ENCODE measurements at places on chromosomes 2 and 18.

DNA sequence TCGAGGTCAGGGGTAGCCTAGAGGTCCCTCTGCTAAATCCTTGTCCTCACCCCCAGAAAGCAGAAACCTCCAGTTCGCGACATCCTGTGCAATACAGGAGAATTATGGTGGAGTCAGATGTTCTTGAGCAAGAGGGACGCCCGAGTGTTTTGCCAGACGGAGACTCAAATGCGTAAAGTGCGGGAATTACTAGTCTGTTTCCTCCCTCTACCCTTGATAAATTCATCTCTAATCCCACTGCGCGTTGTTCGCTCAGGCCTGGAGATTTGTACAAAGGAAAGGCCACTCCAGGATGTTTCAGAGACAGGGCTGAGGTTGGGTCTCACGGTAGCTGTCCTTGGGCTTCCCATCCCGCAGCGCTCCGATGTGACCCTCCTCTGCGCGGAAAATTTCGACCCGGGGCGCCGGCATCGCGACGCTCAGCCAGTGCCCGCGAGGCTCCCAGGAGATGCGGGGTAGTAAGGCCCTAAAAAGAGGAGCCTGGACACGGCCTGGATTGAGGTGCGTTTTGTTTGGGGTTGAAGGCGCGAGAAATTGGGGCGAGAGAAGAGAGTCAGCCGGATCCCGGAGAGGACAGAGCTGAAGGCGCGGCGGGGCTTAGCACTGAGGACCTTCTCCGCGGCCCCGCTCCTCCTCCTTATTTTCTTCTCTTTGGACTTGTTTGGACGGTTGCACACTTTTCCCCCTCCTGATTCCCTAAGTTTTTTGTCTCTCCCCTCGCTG, 2.6 kb upstream of the NEUROD1 start:
- DNase-seq, result no peak

DNA sequence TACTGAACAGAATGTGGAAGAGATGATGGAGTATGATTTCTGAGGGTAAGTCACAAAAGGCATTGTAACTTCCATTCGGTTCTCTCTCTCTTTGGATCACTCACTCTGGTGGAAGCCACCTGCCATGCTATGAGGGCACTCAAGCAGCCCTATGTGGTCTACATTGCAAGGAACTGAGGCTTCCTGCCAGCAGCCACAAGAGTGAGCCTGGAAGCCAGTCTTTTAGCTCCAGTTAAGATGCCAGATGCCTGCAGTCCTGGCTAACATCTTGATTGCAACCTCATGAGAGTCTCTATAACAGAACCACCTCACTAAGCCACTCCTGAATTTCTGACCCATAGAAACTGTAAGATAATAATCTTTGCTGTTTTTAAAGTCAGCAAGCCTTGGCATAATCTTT, 935.7 kb downstream of the LRP1B start:
- DNase-seq, result no peak

GRCh38 chr2:108029912-108030311, 43.6 kb downstream of the SLC5A7 start:
- DNase-seq, result no peak

GRCh38 chr2:220955776-220956175, 616.3 kb downstream of the EPHA4 start:
- DNase-seq, result no peak

GRCh38 chr18:56189615-56190014, 448.8 kb downstream of the TXNL1 start:
- no peak for DNase-seq

DNA sequence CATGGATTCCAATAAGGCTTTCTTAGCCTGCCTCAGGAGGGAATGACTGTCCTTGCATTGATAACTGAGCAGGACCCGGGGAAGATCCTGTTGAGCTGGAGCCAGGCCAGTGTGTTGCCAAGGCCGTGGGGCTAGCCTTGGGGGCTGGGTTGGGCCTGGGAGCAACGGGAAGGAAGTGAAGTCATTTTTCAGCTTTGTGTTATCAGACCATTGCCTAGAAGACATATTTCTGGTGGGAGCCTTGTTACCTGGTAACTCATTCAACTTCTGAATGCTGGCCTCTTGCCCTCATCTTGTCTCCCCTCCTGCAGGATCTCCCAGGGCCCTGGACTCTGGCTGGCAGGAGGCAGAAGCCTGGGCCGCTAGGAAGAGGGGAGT, 92.7 kb upstream of the MGAT5 start:
- DNase-seq, result no peak

- no peak for DNase-seq
Observed at GRCh38 chr18:48215876-48216638, 193.1 kb downstream of the ZBTB7C start.

DNA sequence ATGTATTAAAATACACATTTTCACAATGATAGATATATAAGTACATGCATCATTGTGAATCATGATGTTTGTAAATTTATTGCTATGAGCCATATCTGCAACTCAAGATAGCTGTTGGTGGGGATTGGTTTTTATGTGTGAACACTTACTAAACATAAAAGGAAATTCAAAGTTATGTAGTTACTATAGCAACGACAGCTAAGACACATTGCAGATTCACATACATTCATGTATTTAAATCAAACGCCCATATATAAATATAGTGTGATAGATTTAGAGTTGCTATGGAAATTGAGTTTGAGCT, 65.6 kb downstream of the MAPRE2 start:
- DNase-seq, result no peak

DNA sequence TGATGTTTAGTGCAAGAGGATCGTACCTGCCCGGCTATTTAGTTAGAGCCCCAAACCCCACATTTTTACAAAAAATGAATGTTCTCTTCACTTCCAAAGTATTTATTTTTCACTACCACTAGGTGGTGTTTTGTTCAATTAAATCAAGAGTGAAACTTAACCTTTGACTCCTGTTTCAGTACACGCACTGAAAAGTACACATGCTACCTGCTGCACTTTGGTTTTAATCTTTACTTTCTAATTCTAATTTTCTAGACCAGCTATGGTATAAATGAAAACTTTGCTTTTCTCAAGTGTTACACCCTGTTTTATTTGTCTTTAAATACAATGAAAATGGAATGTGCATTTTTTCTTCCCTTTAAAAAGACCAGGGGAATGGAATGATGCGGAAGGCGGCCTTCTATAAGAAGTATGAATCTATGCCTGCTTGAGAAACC, 31.4 kb upstream of the CHN1 start:
- DNase-seq, result no peak

DNA sequence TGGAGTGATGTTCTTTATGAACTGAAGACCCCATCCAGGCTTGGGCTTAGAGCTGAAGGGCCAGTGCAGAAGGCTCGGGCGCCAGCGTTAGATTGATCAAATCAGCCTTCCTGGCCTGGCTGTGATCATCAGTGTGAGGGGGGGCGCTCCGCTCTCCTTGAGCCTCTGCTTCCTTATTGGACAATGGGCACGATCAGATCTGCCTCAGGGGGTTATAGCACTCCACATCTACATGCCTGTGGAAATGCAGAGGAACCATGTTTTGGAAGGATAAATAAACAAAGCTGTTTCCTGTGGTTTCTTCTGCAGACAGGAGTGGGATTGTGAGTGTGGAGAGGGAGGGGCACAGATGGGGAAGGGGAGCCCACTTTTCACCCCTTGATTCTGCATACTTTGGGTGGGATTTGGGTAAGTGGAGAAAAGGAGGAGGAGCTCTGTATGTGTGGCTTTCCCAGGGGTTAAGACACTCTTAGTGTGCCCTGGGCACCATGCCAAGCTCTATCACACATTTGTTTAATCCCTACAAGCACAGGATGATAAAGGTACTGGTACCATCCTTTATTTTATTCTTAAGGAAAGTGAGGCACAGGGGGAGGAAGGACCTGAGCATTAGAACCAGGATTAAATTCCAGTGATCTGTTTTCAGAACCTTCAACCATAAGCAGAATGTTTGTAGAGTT, 150.5 kb downstream of the EN1 start:
- DNase-seq, result no peak

GRCh38 chr2:175154661-175155082, 13.3 kb downstream of the ATF2 start:
- no peak for DNase-seq
